ENCODE measurements at places on chromosomes 7 and 10.

DNA sequence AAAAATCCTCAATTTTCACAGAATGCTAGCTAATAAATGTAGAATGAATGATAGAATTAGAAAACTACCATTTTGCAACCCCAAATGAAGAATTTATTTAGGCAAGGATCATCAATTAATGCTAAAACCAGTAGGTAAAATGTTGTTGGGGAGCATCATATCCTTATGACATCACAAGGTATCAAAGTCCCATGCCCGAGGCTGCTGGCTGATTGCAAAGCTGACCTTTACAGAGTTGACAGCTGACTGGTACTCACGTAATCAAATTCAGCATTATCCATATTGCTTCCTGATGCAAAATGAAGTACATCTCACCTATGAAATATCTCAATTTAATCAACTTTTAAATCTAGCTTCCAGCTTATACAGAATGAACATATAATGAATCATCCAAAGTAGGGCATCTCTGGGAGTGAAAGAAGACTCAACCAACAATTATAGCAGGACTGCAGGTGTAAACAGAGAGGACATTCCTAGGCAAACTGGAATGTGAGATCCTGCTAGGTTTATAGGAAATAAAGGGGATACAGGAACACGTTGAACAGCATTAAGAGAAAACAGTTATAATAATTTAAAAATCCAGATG is 10.2 kb upstream of the BLNK start:
- no peak for DNase-seq

DNA sequence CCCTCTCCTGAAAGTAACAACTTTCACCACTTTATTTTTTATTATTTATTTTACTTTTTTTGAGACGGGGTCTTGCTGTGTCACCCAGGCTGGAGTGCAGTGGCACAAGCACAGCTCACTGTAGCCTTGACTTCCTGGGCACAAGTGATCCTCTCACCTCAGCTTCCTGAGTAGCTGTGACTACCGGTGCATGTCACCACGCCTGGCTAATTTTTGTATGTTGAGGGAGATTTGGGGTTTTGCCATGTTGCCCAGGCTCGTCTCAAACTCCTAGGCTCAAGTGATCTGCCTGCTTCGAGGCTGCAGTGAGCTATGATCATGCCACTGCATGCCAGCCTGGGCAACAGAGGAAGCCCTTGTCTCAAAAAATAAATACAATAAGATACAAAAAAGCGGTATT is 14.9 kb upstream of the SLIT1 start:
- DNase-seq: no peak

GRCh38 chr10:124534826-124535601 is 73.4 kb downstream of the LHPP start:
- no peak for DNase-seq

GRCh38 chr10:78510566-78511323 is 477.1 kb downstream of the RPS24 start:
- DNase-seq: no peak

GRCh38 chr10:15704581-15704968 is 15.1 kb downstream of the ITGA8 start:
- DNase-seq: no peak

- DNase-seq: no peak
These were observed 70.5 kb upstream of the COL13A1 start for GRCh38 chr10:69731184-69731583.

DNA sequence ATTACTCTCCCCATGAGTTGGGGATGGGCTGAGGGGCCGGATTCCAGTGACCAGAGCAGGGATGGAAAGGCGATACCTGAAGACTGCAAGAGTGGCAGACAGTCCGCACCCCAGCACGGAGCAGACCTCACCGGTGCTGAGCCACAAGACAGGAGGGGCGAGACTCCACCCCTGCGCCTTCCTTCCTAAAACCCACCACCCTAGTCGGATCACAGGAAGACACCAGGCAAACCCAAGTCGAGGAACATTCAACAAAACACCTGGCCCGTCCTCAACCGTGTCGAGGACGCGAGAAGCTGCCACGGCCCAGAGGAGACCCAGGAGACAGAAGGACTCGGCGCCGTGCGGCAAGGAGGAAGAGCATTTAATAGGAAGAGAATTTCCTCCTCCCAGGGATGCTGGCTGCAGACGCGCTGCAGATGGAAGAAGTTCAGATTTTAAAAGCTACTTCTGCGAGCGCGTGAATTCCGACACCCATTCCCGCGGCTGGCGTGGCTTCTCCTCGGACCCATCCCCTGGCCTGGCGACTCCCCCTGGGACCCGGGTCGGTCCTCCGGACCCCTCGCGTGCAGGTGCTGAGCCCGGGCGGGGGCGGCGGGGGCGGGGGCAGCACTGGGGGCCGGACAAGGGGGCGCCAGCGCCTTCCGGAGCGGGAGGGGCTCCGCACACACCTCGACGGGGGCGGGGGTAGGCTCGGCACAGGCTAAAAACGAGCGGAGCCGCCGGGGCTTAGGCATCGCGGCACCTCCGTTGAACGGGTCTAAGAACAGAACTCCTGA is 563 bp upstream of the UTF1 start:
- no peak for DNase-seq

GRCh38 chr10:74529205-74529604 is 297.2 kb upstream of the KAT6B start:
- DNase-seq: no peak

DNA sequence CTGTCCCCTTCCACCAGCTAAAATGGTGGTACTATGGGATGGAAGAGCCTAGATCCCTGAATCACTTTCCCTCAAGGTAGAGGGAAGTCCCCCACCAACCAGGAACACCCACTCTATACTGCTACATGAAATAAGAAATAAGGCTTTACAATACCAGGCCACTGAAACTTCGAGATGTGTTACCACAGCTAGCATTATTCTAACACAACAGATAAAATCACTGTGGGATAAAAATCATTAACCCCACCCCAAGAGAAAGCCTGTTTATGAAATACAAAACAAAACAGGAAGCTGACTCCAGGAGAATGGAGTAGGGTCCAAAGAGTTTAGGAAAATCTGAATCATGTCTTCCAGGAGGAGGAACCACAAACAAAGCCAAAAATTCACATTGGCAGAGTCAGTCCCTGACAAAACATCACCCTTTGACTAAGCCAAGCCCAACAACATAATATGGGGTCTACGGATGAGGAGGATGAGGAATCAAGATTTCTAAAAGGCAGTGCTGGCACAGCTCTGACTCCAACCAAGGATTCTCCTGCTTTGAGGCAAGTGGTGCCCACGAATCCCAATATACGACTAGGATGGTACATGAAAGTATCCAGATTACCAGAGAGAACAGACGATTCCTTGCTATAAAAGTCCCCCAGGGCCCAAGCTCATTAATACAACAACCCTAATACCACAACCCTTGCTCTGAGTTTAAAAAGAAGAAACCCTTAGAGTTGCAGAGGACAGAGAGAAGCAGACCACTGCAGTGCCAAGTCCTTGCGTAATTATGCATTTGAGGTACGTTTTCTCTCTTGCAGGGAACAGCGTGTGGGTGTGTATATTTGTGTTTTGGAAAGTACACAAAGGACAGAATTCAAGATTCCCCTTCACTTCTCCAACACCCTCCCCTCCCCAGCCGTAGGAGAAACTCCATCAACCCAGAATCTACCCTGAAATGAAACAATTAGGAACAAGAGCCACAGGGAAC is 23.7 kb downstream of the XPNPEP1 start:
- DNase-seq: no peak

- DNase-seq: no peak
These were observed 486.1 kb upstream of the COBL start for GRCh38 chr7:51802718-51803117.

DNA sequence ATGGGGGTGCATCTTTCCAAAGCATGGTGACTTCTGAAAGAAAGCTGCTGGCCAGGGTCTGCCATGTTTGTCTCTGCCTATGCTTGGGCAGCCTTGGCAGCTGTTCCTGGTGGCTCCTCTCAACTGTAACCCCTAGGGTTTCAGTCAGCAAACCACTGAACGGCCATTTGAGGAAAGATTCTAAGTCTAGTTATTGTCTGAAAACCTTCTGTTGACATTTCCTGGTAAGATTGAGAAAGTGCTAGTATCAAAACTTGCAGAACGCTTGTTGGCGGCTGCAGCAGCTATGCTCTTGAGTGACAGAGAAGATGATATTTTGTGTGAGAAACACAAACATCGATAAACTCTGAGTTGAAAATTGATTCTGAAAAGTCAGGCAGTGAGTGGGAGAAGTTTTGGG is 523.1 kb downstream of the LRMDA start:
- DNase-seq: no peak

GRCh38 chr7:106905734-106906133 is 40.7 kb downstream of the PIK3CG start:
- no peak for DNase-seq

- DNase-seq: no peak
These were observed 6.2 kb downstream of the VWA2 start for GRCh38 chr10:114245121-114245791.

- DNase-seq: no peak
These were observed 72.0 kb upstream of the BTBD16 start for GRCh38 chr10:122199070-122199469.

Measured in RPMI8226 (cell line).